ENCODE measurements at places on chromosomes 5 and 9.

- no peak for DNase-seq
Measured at GRCh38 chr5:41281215-41281810, 68.0 kb upstream of the C6 start.

- no peak for DNase-seq
Measured at GRCh38 chr5:78835176-78835575, 149.9 kb downstream of the ARSB start.

GRCh38 chr9:36328798-36329411, 70.7 kb upstream of the GNE start:
- no peak for DNase-seq

GRCh38 chr5:92435781-92436180, 1052.7 kb upstream of the ARRDC3 start:
- DNase-seq, result no peak

DNA sequence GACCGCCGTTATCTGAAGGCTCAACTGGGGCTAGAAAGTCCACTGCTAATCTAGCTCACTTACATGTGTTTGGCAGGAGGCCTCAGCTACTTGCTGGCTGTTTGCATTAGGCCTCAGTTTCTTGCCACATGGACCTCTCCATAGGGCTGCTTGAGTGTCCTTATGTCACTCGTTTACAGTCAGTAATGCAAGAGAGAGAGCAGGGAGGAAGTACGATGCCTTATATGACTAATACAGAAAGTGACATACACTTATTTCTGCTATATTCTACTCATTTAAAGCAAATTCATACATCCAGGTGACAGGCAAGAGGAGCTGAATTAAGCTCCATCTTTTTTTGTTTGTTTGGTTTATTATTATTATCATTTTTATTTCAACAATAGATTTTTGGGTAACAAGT, 179.6 kb downstream of the LURAP1L start:
- no peak for DNase-seq
